ENCODE measurements at places on chromosomes 6 and 20.

GRCh38 chr6:2792330-2793110 is 27.3 kb downstream of the WRNIP1 start:
- no peak for DNase-seq

- no peak for DNase-seq
Observed at GRCh38 chr20:19888269-19888671, 128.9 kb upstream of the NAA20 start.

GRCh38 chr6:159126590-159126989 is 42.6 kb upstream of the FNDC1 start:
- DNase-seq = no peak

- DNase-seq = no peak
Observed at GRCh38 chr6:123434186-123434585, 202.6 kb downstream of the TRDN start.

DNA sequence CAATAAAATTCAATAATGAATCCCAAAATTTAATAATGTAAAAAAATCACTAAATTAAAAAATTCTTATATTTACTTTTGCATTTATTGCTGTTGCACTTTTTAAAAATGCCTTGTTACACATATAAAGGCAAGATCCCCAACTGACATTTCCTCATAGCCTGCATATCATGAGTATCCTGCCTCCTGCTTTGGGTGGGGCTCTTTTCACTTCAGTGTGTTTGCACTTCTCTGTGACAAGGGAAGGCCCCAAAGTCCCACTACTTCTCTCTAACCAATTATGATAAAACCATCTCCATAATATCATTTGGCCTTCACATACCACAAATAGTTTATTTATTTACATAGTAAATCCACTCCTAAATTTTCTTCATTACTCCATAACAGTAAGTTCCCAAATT is 446.1 kb upstream of the MARCKS start:
- no peak for DNase-seq

GRCh38 chr6:52992980-52993920 is 1.8 kb downstream of the GSTA4 start:
- DNase-seq = no peak

GRCh38 chr6:98909236-98909635 is 38.5 kb downstream of the FBXL4 start:
- DNase-seq = no peak

DNA sequence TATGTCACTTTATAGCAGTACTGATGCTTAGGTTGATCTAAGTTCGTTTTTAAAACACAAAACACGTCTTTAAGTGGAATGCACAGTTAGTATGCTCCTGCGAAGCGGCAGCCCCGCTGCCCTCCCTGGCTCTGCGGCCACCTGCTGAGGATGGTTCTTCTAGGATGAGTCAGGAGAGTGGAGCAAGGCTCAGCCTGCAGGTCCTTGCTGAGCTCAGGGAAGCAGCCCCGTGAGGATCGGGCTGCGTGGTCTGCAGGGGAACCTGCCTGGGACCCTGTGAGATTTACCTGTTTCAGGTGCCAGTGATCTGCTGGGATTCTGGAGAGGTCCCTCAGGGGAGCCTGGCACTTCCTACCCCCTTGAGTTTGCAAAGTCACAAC is 57.5 kb downstream of the SYNJ2 start:
- no peak for DNase-seq

- DNase-seq = no peak
Observed at GRCh38 chr6:148317739-148318138, 24.9 kb upstream of the SASH1 start.

DNA sequence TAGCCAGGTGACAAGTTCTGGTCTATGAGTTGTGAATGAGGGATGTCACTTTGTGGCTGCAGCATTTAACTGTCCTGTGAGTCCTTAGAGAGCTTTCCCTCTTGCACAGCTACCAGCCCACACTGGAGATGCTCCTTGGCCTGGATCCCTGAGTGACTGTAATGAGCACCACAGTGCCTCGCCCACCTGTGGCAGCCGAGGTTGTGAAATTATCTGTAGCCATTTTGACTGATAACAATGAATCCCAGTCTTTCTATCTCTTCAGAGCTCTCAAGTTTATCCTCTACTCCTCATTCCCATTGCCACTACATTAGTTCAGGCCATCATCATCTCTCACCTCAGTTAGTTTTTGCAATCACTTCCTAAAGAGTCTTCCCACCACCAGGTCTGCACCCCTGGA is 41.3 kb upstream of the BEND3 start:
- DNase-seq = no peak

DNA sequence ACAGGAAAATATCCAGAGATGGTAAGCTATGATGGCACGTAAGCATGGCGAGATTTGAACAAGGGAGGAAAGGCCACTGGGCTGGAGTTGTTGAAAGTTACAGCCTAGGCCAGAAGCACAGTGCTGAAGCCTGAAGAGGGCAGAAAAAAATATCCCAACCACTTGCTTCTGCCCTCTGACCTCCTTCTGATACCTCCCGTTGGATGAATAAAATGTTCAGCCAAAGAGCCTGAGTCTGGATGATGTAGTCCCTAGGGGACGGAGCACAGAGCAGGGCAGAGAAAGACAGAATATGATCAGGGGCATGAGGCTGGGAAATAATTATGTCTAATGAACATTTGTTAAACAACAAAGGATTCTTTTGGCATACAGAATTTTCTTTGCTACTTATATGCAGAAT is 19.7 kb downstream of the KLHL31 start:
- DNase-seq = no peak

GRCh38 chr6:80974579-80974978 is 777.9 kb downstream of the TENT5A start:
- no peak for DNase-seq

- no peak for DNase-seq
Observed at GRCh38 chr20:54619181-54619580, 143.8 kb downstream of the DOK5 start.

DNA sequence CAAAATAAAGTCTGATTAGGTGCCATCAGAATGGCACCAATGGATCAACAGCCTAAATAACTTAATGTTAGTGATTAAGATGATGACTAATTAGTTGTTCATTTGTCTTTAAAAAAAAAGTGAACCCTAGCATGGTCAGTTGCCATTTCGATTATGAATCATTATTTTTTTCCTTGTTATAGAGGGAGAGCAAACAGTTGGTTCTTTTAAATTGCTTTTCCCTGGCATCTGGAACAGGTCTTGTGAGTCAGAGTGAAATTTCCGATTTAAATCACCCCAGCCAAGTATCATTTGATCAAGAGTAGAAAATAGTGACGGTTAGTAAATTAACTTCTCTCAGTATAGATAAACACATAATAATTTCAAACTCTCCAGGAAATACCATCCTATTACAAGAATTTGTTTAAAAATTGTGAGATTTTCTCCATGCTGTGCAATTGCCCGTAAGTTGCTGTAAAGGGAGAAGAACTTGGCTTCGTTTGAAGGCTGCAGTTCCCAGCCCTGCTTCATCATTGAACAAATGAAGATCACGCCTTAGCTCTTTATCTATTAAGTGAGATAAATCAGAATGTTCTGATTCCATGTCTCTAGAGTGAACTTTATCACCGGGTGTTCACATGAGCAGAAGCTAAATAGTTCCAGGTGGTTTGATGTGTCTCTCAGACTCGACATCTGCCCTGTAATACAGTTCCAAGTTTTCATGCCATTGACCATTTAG is 741.3 kb downstream of the DOK5 start:
- no peak for DNase-seq

- no peak for DNase-seq
Observed at GRCh38 chr6:131212024-131212423, 76.8 kb downstream of the AKAP7 start.

DNA sequence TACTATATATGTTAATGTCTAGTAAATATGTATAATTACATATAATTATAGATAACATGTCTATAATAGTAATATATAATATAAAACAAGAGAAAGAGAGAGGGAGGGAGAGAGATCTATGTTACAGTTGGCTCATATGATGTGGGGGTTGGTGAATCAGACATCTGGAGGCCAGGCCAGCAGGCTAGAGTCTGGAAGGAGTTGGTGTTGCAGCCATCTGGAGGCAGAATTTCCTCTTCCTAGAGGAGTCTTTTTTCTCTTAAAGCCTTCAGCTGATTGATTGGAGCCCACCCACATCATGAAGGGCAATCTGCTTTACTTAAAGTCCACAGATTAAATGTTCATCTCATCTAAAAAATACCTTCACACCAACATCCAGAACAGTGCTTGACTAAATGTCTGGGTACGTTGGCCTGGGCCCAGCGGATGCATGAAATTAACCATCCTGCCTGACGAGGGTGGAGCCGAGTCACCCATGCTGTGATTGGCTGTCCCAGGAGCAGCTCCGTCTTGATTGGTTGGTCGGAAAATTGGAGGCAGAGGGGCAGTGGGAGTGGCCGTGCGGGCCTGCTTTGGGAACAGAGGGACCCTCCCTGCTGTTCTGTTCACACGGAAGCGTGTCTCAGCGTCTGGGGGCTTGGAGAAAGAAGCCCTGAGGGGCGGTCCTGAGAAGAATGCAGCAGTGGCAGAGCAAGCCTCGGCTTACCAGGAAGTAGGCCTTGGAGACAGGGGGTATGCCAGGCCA is 392.4 kb downstream of the QKI start:
- DNase-seq = no peak

- DNase-seq = no peak
Observed at GRCh38 chr6:124294574-124295200, 491.0 kb downstream of the NKAIN2 start.

DNA sequence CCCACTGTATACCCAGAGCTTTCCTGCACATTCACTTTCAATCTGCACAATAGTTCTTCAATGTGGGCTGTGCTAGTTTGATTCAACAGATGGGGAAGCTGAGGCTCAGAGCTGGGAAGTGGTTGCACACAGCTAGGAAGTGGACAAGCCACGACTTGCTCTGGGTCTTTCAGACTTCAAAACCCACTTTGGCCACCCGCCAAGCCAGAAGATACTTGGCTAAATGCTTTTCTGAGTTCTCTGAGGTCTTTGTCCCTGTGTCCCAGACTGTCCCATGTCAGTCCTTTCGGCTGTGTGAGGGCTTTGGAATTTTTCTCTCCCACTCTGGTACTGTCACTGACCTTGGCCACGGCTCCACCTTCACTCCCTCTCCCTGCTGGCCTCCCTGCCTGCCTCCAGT is 10.6 kb downstream of the PDYN start:
- DNase-seq = peak; percentile 59

- no peak for DNase-seq
Observed at GRCh38 chr20:12591949-12592470, 416.8 kb upstream of the SPTLC3 start.

- no peak for DNase-seq
Observed at GRCh38 chr20:57609842-57610167, 10.4 kb downstream of the ZBP1 start.

DNA sequence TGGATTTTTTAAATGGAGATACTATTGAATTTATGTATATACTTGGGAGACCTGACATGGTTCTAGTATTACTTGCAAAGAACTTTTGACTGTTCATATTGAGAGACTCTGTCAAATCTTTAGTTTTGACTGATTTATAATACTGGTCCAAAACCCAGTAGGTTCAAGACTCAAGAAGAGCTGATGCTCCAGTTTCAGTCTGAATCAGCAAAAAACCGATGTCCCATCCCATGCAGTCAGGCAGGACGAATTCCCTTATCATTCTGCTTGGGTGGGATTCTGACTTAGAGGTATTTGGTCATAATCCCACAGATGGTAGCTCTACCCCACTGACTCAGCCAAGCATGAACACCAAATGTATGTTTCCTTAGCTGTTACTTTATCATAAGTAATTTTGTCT is 29.5 kb downstream of the ZNF334 start:
- DNase-seq = no peak

GRCh38 chr20:62242176-62242575 is 3.9 kb downstream of the OSBPL2 start:
- DNase-seq = no peak

- no peak for DNase-seq
Observed at GRCh38 chr6:166019214-166019613, 148.4 kb downstream of the TBXT start.

- DNase-seq = no peak
Observed at GRCh38 chr6:158879180-158879579, 60.0 kb upstream of the EZR start.

DNA sequence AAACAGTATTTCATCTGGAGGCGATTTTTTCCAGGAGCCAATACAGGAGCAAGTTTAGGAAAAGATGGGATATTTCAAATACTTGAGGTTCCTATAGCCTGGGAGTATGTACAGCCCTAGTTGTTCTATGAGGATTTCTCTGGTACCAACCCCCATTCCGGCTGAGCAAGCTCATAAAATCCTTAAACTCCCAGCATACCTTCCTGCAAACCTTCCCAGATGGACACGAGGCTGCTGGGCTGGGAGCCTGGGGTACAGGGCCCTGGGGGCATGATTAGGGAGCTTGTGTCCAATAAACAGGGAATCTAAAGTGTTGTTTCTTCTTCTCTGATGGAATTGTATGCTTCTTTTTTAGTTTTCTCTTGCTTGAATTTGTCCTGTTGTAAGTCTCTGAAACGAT is 1.5 kb downstream of the PRRC2A start:
- no peak for DNase-seq

DNA sequence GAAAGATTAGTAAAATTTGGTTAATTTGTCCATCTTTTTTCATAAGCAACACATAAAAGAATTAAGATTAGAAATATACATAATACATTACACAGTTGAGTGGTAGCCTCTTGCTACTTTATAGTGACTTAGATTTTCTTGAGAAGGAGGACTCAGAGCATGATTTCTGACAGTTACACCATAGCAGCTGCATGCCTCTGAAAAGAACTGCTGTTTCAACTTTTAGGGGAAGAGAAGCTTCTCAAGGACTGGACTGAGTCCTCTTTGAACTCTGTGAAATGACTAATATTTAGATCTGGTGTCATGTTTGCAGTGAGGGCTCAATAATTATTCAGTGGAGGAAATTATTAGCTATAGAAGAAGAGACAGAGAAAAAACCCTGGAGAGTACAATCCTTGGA is 272.5 kb downstream of the BTBD9 start:
- no peak for DNase-seq

DNA sequence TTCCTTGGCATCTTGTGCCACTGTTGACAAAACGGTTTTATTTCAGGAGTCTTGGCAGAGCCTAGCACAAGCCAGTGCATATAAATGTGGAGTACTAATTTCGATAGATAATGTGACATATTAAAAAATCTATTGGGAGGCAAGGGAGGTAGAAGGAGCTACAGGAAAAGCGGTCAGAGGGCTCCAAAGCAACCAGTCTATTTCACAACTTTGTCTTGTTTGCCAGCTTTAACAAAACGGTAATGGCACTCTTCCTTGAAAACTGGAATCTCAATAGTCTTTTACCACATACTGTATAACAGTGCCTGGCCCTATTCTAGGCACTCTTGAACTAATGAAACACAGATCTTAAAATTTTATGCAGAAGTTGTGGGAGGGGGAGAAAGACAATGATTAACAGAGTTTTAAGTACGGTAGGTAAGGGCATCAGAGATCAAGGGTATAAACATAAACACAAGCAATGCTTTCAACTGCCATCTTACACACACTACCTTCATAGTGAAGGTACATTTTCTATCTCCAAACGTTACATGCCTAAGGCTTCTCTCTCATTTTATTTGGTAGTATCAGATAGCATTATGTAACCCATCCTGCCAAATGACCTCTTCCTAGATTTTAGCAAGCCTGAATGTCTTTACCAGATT is 33.5 kb upstream of the SYNCRIP start:
- DNase-seq = no peak

- DNase-seq = no peak
Observed at GRCh38 chr6:148455674-148456558, 113.3 kb downstream of the SASH1 start.
